ENCODE measurements at places on chromosomes 4 and X.

GRCh38 chr4:69909195-69909594, 21.7 kb upstream of the CSN1S1 start:
- DNase-seq, result no peak

GRCh38 chrX:143634309-143634662, 1.6 kb downstream of the SLITRK4 start:
- DNase-seq, result no peak

- DNase-seq, result no peak
These were observed 204.3 kb downstream of the SHROOM3 start for GRCh38 chr4:76639288-76639687.

GRCh38 chr4:86536151-86536550, 58.0 kb upstream of the PTPN13 start:
- no peak for DNase-seq

- DNase-seq, result no peak
These were observed 108.2 kb upstream of the PACRGL start for GRCh38 chr4:20592013-20592412.

- no peak for DNase-seq
These were observed 1.7 kb downstream of the FAM120C start for GRCh38 chrX:54181202-54181953.

DNA sequence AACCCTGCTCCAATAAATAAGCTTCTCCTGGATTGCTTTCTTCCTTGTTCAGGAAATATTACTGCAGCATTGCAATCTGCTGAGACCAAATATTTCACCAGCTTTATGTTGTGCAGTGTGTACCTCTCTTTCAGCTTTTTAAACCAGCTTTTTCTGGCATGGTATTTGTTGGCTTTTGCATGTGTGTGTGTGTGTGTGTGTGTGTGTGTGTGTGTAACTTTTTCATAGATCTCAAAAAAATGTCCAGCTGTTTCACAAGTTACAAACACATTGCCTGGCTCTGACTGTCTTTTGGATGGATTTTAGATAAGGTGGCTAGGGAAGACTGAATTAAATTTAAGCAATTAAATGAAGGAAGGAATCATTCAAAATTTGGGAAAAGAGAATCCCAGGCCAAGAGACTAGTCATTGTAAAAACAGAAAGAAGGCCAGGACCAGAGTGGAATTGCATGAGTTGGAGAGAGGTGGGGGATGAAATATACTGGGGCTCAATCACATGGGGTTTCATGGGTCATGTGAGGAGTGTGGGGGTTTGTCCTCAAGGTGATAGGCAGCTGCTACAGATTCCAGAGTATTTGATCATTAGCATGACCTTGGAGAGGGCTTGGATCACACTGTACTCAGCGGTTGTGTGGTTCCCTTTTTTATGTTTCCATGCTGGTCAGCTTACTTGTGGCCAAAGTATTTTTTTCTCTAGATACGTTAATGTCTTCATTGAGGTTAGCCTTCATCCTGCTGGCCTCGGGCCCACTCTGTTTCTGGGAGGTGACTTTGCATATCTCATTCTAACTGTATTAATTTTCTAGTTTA, 357.7 kb upstream of the BOD1L1 start:
- peak; percentile 38 for DNase-seq

DNA sequence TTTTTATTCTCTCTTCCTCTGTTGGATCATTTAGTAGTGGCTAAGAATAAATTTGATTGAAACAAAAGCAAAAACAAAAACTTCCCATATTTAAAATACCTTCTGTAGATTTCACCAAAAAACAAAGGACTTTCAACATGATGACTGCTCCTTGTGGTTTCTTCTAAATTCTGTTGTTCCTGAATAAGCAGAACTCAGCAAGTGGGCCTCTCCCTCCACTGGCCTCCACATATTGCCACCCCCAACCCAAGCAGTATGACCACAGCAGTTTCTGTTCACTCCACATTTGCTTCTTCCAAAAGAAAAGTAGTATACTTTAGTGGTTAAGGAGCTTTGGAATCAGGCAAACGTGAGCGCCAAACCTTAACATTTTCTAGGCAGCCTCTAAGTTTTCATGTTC, 114.7 kb downstream of the COX18 start:
- no peak for DNase-seq

DNA sequence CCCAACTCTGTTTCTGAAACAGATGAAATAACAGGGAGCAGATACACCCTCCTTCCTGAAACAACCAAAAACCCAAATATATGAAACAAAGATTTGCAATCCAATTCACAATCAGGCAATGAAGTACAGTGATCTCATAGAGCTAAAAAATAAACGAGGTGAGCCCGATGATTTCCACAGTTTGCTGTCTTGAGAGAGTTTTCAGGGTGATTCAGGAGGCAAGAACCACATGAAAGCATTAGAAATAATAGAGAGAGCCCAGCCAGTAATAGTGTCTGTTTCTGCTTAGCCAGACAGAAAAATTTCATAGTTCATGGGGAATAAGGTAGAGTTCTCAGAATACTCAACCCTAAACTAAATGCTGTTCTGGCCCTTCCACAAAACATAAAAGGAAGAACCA, 296.2 kb downstream of the PDHA2 start:
- no peak for DNase-seq

DNA sequence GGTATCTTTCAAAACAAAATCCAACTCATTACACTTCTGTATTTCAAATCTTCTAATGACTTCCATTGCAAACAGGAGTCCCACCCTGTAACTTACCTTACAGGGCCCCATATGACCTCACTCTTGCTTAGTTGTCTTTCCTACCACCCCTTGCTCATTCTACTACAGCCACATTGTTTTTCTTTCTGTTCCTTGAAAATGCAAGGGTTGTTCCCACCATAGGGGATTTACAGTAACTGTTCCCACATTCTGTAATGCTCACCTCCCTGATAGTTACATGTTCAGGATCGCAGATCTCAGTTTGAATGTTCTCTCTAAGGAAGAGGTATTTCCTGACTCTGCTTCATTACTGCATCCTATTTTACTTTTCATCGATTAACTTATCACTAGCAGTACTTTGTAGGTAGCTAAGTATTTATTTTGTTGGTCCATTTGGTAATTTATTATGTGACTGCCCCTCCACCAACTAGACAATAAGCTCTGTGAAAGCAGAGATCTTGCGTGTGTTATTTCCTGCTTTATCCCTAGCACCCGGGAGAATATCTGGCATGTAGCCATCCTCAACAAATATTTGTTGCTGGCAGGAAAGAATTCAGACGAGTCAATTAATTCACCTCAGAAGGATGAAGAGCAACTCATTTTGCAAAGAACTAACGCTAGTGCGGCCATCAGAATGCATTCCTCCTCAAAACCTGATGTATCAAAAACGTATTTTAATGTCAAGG, 21.4 kb downstream of the MAOB start:
- no peak for DNase-seq

GRCh38 chr4:6425336-6425735, 47.1 kb downstream of the PPP2R2C start:
- DNase-seq, result no peak

GRCh38 chr4:3531318-3531878, 824 bp downstream of the LRPAP1 start:
- DNase-seq, result no peak

- DNase-seq, result no peak
These were observed 36.0 kb downstream of the ADGRG2 start for GRCh38 chrX:19086102-19086772.

GRCh38 chrX:113651306-113651705, 810.7 kb upstream of the AMOT start:
- no peak for DNase-seq

DNA sequence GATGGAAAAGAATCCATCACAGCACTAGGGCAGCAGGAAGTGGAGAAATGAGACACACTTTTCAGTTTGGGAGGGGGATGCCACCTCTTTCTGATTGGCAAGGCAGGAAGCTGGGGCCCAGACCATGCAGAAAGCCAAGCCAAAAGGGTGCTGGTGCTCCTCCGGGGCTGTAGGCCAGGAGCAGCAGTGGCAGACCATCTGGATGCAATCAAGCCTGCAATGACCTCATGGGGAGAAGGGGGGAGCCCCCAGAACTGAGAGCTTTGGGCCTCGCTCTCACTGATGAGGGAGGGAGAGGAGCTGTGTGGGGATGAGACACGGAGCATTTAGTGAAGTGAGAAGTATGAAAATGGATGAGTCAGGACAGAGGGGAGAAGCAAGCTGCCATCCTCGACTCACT, 141.3 kb upstream of the NALF2 start:
- DNase-seq, result no peak

- no peak for DNase-seq
These were observed 49.8 kb downstream of the APOO start for GRCh38 chrX:23857935-23858334.

DNA sequence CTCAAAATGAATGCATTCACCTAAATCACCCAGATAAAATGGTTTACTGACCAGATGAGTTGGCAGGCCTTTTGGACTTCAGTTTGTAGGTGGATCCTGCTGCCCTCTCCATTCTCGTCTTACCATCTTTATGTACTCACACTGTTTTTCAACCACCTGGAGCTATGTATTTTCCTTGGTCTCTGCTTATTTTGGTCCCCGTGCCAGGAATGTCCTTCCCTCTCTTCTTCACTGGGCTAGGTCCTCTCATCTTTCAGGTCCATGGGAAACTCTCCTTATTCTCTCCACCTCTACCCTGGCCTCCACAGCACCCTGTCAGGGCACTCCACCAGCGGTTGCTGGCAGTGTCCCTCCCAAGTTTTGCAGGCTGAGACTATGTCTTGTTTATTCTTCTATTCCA, 2.6 kb downstream of the GPRIN3 start:
- DNase-seq, result no peak

DNA sequence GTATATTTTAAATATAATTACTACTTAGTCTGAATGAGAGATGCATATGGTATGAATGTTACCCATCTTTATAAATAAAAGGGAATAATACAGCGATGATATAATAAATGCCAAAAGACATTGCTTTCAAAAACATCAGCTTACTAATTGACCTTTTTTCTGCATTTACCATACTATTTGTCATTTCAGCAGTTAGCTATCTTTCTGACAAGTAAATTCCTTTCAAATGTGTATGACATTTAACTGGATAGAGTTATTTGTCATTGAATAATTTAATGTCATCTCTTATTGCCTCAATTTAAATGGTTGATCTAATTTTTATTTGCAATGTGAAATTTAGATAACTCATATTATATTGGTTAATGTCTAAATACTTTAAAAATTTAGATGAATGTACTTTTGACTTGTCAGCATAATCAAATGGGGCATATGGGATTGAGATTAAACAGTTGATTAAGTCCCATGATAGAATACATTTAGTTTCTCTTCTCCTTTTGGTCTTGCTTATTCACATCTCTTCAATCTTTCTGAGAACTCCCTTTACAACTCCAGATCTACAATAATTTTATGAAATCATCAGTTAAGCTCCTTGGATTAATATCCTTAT, 350.9 kb downstream of the PCDH18 start:
- DNase-seq, result no peak

GRCh38 chr4:137343221-137343620, 189.1 kb downstream of the PCDH18 start:
- no peak for DNase-seq

DNA sequence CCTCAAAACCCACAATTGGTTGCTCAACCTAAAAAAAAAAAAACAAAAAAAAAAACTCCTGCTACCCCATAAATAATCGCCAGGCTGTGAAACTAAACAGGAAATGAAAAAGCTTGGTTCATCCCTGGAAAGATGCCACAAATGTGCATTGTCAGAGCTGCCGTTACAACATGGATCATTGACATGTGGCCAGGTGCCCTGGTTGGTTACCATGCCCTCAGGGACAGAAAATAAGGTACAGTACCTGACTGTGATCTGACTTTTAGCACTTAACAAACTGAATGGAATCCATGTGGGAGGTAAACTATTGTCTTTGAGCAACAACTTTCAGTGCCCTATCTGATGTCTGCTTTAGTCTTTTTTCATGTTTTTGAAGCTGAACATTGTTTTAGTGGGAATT, 118.0 kb upstream of the RPL34 start:
- DNase-seq, result no peak

DNA sequence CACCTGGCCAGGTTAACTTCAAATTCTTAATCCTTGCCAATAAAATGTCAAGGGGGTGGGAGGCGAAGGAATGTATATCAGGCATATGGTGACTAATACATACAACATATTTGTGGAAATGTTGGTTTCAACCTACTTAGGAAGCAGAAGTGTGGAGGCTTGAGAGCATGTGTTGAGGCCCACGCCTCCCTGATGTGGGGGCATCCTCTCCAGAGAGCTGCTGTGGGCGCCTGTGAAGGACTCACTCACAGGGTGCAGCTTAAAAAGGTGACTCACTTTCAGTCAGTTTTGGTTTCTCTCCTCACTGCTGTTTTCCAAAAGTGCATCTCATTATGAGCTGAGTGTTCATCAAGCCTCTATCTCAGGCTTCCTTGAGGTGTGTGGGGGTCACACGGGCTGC, 27.5 kb downstream of the LNX1 start:
- no peak for DNase-seq

DNA sequence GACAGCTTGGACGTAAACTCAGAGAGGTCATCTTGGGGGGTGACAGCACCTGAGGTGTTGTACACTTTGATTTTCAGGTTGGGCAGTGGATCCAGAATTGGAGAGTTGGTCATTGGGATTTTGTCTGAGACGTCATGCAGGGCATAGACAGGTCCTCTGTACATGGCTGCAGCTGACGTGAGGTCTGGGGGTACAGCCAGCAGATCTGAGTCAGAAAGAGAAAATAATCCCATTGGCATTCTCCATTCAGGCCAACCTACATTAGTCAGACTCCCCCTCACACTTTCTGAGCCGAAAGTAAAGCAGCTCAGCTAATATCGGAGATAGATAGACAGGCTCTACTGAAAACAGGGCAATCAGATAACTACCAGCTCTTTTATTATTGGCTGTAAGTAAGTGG, 329.7 kb downstream of the UNC5C start:
- DNase-seq, result no peak

DNA sequence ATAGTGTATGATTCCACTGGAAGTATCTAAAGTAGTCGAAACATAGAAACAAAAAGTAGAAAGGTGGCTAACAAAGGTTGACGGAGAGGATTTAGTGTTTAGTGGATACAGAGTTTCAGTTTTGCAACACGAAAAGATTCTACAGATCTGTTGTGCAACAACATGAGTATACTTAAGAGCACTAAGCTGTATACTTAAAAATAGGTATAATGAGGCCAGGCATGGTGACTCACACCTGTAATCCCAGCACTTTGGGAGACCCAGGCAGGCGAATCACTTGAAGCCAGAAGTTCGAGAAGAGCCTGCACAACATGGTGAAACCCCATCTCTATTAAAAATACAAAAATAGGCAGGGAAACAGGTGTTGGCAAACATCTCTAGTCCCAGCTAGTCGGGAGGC, 7.9 kb upstream of the ATRX start:
- no peak for DNase-seq

Data from heart left ventricle (tissue), 16 donors.